ENCODE measurements at places on chromosomes 2 and 18.
A peak's percentile ranks its signal among the peaks of the same experiment; 100 is the strongest.

- DNase-seq = no peak
Measured at GRCh38 chr2:28516950-28517349, 21.1 kb downstream of the PLB1 start.

DNA sequence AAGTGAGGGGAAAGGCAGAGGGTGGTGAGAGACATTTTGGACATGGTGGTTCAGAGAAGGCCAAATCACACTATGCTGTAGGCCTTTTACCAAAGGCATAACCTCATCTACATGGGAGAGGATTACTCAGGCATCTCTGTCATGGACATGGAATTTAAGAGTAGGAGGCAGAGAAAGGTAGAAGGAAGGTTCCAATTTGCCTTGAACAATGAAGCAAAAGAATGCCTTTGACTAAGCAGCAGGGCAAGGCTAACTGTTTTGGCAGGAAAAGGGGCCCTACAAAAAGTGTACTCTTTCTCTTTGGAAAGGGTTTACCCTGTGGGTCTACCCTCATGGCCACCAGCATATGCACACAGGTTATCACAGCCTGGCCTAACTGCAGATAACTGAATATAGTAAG is 45.6 kb upstream of the RNU4ATAC start:
- no peak for DNase-seq

DNA sequence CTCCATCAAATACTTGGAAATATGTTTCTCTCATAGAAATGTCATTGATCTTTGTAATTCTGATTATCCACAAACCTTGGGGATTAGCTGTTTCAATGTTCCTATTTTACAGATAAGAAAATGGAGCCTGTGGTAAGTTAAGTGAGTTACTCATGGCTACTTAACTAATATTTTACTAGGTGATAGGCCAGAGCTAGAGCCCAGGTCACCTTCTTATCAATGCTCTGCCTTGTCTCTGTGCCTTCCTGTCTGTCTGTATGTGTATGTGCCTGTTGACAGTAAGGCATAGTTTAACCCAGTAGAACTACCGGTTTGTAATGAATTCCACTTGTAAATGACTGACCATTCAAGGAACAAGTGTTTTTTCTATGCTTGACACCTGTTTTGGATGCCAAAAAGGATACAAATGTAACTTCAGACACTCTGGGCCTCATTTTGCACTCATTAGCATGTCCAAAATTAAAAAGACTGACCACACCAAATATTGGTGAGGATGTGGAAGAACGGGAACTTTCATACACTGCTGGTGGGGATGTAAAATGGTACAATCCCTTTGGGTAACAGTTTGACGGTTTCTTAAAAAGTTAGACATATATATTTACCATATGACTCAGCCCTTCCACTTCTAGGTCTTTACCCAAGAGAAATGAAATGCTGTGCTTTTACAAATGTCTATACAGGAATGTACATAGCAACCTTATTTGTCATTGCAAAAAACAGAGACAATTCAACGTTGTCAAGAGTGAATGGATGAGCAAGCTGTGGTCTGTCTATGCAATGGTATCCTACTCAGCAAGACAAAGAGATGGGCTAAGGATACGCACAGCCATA is 19.6 kb upstream of the IL1A start:
- DNase-seq = no peak

- DNase-seq = no peak
Measured at GRCh38 chr2:12087175-12087574, 340.7 kb downstream of the LPIN1 start.

GRCh38 chr18:47775961-47776360 is 154.5 kb downstream of the SMAD2 start:
- DNase-seq = no peak

DNA sequence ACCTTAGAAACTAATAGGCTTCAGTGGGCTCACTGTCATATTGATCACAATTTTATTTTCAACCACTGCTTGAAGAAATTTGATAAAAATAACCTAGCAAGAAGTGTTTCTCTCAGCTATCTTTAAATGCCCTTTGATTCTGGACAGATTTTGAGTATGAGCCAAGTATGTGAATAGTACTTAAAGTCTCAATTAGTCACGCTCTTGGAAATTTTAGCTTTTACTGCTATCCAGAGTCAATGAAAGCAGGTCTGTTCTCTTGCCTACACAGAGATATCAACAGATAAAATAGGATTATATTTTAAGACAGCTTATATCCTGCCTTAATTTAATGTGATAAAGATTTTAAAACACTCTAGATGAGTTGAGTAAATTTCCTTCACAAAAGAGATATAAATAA is 337.3 kb downstream of the CBLN2 start:
- DNase-seq = no peak

GRCh38 chr2:150133623-150134022 is 353.8 kb downstream of the RND3 start:
- DNase-seq = no peak

DNA sequence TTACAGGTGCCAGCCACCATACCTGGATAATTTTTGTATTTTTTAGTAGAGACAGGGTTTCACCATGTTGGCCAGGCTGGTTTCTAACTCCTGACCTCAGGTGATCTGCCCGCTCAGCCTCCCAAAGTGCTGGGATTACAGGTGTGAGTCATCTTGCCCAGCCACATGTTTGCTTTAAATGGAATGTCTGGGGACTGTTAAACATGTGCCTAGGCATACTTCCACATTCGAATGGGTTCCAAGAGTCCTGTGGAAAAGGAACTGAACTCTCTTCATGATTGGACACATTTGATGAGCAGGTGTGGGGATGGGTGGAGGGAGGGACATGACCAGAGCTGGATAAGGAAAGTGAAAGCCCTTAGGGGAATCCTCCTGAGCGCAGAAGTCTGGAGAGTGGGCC is 58.4 kb upstream of the GREB1L start:
- no peak for DNase-seq

DNA sequence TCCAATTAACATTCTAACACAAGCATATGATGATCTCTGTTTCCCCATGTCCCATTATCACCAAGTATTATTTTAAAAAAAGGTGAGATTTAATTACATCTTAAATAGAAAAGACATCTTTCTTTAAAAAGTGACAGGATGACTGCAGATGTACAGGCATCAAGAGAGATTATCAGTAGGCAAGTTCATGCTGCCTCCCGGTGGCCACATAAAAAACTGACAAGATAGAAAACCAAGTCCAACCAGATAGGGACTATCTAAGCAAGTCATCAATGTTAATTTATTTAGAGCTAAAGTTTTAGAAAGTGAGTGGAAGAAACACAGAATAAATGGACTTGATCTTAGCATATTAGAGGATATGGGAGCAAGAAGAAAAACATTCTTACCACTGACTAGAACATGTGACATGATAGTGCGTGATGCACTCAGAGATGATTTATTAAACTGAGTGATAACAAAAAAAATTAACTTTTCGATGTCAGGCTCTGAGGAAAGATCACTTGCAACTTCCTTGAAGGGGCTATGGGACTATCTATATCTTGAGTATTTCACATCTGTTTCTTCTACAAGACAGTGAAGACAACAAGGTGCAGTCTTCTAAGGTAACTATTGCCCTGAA is 5.4 kb upstream of the TDRD15 start:
- DNase-seq = peak; percentile 36

- DNase-seq = no peak
Measured at GRCh38 chr18:78994977-78995582, 15.5 kb downstream of the SALL3 start.

DNA sequence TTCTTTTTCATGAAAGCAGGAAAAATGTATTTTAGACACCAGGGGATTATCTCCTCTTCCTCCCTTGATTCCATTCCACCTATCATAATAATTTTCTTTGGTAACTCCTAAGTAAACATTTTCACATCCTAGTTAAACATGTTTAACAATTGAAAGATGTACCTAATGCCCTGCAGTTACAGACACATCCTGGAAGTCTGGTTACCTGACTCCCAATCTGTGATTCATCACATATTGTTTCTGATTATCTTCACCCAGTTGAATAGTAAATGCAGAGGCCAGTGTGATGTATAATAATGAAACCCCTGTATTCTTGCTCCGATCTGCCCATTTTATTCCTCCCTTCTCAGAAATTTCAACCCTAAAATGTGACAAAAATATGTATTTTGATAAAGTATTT is 1237.6 kb upstream of the LRRTM1 start:
- DNase-seq = no peak

- no peak for DNase-seq
Measured at GRCh38 chr2:242046206-242046826, 176.8 kb downstream of the RTP5 start.

- no peak for DNase-seq
Measured at GRCh38 chr2:176132205-176133171, 3.0 kb downstream of the HOXD8 start.

- peak; percentile 95 for DNase-seq
Measured at GRCh38 chr18:5295981-5296705, 617 bp upstream of the ZBTB14 start.
